GM03348 (cell line): ENCODE measurements at places on chromosomes 3 and 15.

DNA sequence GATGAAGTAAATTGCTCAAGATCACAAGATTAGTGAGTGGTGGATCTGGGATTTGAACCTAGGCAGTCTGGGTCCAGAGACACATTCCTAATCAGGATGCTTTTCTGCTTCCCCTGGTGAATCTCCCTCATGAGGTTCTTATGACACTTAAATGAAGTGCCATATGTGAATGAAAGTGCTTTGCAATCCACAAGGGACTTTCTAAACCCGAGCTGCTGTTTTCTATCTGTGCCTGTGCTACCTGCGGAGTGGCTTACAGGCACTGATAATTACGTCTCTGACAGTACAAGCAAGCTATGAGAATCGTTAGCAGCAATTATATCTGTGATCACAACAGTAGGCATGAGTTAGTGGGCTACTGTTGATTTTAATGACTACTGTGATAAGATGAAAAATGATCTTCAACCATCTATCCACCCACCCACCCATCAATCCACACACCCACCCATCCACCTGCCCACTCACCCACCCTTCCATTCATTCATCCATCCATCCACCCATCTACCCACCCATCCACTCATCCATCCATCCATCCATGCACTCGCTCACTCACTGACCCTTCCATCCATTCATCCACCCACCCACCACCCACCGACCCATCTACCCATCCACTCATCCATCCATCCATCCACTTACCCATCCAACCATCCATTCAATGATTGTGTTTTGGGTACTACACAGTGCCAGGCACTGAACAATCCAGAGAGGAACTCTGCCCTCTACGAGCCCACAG lies 51.8 kb downstream of the ATP2B2 start:
- DNase-seq: no peak

GRCh38 chr15:25439369-25439836 lies 579 bp upstream of the UBE3A start:
- peak; percentile 11 for DNase-seq

DNA sequence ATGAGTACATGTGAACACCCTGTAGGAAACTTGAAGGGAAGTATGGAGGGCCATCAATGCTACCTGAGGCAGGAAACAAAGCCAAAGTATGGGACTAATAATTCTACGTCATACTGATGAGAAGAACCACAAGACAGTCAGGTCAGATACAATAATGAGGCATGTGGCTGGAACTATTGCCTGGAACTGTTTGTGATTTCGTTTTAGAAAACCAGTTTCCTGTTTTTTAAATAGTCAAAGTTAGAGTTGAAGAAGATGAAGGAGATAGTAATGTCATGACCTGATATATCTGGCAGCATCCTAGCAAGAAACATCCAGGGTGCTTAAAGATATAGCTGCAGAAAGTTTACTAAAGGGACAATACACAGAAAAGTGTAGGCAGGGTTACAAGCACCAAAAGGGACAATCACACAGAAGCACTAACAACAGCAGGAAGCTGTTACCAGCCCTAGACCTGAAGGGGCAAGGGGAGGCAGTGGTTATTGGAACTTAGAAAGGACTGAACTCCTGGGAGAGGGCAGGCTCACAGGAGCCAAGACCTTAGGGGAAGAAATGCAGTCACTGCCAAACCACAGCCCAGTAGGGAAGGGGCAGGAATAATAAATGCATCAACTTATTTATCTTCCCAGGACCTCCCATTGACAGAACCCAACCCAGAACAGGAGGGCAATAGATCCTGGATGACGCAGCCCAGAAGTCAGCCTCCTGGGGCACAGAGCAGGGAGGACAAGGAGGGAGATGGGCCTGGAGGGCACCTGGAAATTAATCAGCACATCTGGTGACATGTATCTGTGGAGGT lies 302.1 kb upstream of the STT3B start:
- DNase-seq: no peak

GRCh38 chr15:68621535-68621934 lies 42.7 kb downstream of the CORO2B start:
- no peak for DNase-seq

- no peak for DNase-seq
Observed at GRCh38 chr3:135050536-135050935, 255.5 kb downstream of the EPHB1 start.
